ENCODE measurements at places on chromosomes 4 and X. TPM values are rescaled to one million over a fixed set of nuclear protein-coding genes. Genes with fewer than 3 reads are reported as not detected.

DNA sequence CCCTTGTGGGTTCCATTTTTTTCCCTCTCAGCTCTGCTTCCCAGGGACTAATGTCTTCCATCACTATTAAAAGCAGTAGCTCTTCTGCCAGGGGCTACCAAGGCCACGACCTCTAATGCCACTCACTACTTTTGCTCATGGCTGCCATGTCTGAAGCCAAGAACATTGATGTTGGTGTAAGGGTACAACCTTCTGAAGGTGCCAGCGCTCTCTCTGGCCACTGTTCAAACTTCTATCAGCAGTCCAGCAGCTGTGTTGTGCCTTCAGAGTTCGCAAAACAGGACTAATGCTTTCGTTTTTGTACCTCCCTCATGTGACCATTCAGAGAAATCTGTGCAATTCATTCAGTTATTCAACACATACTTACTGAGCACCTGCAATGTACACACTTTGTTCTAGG, 121.5 kb upstream of the ENPEP start:
- DNase-seq = no peak

DNA sequence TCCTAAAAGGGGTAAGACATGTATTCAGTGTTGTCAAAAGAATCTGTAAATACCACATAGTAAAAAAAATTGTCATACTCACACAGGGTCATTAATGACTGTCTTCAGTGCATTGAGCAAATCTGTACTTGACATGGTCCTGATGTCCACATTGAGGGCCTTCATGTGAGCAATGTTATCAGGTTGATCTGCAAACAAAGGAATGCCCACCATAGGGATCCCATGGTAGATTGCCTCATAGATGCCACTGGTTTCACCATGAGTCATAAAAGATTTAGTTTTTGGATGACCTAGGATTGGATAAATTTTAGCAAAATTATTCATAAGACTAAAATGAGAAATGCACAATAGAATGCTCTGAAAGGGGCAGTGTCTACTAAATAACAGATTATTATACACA, 38.1 kb upstream of the UGT2B15 start:
- DNase-seq = no peak

GRCh38 chr4:53267026-53267425, 98.8 kb downstream of the SCFD2 start:
- DNase-seq = no peak

GRCh38 chrX:36445566-36445965, 526.0 kb downstream of the CFAP47 start:
- no peak for DNase-seq

- no peak for DNase-seq
These were observed 74.4 kb downstream of the SEC24D start for GRCh38 chr4:118761397-118762016.

- DNase-seq = no peak
These were observed 13.5 kb downstream of the PRKX start for GRCh38 chrX:3699821-3700381.

DNA sequence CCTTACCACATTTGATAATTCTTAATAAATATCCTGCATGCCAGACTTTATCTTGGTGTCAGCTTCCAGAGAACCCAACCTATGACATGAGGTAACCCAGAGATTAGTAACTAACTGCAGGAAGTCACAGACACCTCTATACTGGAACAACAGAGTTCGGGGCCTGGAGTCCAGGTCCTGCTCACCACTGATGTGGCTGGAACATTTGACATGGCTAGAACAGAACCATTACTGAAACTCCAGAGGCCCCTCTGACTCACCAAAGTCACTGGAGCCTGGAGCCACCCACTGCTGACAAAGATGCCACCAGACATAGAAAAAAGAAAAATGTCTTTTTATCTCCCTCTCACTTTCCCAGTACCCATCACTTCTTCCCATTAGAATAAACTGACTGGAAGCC, 403.7 kb downstream of the MID1IP1 start:
- no peak for DNase-seq

Gene SSX4
- total RNA-seq = not detected

Gene GNRHR
- total RNA-seq = not detected

Gene USP51
- 6.2 TPM for total RNA-seq

Gene SPRY1
- 76.3 TPM for total RNA-seq

Gene RTL3
- not detected for total RNA-seq

Gene XAGE1B
- total RNA-seq = not detected

Measured in H9 (cell line).